KBM-7 (cell line): ENCODE measurements at places on chromosomes 16 and 17.

DNA sequence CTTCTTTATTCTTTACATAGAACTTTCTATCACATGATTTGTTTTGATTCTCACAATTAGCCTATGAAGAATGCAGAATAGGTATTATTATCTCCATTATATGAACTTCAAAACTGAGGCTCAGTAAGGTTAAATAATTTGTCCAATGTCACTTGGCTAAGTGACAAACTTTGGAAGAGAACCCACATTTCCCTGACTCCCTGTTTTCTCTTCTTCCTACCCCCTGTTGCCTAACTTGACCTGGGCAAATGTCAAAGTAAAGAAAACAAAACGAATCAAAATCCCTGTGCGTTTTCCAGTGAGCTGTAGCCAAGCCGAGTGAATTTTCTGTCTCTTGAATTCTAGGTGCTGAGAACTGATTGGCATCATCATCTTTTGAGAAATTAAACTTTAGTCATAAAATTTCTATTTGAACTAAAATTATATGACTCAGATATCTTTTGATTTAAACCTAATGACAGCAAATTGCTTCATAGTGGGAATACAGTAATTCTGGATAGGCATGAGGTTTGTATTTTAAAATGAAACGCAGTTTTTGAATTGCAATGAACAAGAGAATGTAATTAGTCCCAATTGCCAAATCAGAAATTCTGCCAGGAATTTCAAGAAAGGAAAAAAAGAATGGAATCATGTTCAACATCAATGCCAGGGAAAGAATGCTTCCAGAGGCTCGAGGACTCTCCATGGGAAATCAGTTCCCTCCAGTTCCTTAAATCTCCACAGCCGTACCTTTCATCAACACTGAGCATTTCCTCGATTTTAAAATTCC is 4.6 kb upstream of the NACA2 start:
- DNase-seq = no peak

DNA sequence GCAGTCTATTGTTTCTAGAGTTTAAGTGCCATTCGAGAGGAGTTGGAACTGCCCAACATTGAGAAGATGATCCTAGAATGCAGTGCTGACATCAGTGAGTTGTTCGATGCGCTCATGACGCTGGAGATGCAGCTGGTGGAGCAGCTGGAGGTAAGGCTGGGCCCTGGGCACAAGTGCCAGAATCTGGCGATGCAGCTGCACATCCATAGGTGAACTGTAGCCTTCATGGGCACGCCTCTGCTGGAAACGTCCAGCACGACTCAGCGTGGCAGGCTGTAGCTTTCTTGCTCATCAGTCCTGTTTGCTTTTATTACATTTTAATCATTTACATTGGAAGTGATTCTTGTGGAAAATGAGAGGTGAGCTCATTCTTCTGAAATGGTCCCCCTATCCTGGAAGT is 31.7 kb downstream of the DRC3 start:
- no peak for DNase-seq

DNA sequence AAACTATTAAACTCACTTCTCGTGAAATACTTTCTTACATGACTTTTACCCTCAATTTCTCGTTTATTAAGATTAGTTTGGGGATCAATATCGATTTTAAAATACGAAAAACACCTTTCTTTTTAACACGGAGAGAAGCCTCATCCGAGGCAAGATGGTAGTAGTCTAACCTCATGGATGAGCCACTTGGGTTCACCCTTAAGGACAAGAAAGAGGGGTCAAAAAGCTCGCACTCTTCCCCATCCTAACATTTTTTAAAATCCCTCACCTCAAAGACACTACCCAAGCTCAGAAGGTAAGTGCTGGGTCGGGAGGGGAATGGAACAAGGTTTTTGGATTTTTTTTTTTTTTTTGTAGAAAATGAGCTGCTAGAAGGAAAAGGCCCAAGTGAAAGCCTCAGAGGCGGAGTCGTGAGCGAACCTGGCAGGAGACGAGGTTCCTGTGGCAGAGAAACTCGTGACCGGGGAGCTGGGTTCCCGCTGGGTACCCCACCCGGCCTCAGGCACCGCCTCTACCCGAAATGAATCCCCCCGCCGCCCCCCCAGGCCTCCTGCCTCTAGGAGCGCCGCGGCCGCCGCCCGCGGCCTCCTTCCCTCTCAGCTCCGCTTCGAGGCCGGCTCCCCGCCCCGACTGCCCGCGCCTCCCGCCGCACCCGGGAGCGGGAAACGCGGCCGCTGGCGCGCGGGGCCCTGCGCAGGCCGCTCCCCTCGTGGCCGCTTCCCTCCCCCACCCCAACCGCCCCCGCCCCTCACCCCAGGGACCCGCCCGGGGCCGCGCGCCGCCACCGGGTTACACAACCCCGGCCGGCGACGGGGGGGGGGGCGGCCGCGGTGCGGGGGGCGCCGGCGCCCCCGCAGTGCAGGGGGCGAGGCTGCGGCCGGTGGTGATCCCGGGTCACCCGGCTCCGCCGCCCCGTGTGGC is 1.6 kb downstream of the NUFIP2 start:
- peak; percentile 57 for DNase-seq

- DNase-seq = no peak
Measured at GRCh38 chr16:79994418-79994817, 393.9 kb upstream of the MAF start.

GRCh38 chr16:64983963-64984362 is 137.9 kb downstream of the CDH11 start:
- DNase-seq = peak; percentile 18

DNA sequence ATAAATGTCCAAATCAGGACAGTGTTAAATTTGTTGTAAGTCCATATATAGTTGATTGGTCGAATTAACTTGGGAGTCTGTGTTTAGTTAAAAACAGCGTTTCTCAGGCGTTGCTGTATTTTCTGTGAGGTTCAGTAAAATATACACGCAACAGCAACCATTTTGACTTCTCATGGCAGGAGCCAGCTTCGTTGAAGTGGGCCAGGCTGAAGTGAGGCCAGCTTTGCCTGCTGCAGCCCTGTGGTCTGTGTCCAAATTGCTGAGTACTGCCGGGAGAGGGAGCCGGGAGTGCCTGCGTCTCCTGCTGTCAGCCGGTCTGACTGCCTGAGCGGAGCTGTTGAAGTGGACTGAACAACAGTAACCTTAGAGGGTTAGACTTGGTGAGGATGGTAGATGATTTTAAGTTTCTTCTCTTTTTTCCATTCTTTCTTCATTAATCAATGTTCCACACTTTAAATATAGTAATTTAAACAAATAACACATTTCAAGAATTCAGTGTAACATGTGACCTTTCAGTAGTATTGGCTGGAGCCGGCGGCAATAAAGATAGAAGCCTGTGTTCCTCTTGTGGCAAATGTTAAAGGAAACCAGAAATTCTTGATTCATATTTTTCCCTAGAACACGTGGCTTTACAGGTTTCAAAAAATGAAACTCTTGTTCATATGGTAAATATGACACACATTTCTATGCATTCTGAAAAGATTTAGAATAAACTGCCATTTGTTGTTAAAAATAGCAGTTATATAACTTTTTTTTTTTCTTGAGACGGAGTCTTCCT is 37.0 kb upstream of the ZNF750 start:
- no peak for DNase-seq

- peak; percentile 70 for DNase-seq
Measured at GRCh38 chr17:57747221-57748017, 2.3 kb upstream of the CCDC182 start.

DNA sequence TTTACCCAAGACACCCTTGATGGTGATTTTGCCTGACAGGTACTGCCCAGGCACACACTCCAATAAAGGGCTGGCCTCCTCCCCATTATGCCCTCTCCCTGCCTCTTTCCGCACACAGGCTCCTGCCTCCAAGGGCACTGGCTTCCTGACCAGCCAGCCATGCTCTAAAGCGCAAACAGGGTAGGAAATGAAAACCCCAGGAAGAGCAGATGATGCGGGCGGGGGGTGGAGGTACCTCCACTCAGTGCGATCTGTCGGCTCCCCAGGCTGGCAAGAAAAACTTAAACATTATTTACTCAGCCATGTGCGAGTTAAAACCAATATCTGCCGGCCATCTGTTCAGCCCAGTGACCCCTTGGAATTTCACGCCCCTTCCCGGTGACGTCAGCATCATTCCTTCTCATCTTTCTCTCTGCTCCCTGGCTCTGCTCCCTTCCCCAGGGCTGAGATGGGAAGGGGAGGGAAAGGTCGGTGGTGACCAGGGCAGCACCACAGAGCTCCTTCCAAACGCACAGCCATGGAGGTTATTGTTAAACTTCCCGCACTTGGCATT is 262.5 kb downstream of the CBLN1 start:
- DNase-seq = no peak

DNA sequence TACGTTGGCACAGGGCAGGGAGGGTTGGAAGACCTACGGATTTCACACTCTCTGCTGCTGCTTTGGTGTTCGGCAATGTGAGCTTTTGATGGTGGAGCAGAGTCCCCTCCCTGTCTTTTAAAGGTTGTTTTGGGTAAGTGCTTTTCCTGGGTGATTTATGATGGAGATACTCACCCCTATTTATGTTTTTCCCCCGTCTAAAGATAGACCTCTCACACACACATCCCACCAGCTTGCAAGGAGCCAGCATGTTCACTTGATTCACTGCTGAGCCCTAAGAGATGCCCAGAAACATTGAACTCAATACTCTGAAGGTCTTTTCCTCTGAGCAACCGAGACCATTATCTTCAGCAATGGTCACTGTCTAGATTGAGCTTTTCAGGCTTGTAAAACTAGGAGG is 8.3 kb downstream of the RBFOX1 start:
- no peak for DNase-seq

DNA sequence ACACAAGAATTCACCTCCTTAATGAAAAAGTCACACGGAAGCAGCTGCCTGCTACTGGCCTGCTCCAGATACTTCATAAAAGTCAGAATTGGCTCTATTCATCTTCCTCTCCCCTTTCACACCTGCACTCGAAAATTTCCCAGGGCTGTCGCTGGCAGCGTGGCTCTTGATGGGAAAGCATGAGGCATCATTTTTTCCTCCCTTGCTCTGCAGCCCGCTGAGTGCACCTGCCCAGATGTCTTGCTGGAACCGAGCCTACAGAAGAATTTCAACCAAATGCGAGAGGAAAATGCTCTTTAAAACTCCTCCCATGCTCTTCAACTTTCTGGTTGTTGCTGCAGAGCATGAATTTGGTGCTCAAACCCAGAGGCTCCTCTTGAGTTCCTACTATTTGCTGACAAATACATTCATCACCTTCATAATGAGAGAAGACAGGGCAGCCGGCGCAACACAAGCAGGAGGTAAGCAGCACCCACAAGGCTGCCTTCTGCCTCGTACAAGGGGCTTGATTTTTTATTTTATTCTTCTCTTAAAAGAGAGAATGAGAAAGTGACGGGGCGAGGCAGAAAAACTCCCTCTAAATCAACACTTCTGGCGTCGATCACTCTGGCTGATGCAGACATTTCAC is 146.8 kb downstream of the ZFHX3 start:
- DNase-seq = no peak

- no peak for DNase-seq
Measured at GRCh38 chr17:27256225-27257030, 37.5 kb upstream of the WSB1 start.

DNA sequence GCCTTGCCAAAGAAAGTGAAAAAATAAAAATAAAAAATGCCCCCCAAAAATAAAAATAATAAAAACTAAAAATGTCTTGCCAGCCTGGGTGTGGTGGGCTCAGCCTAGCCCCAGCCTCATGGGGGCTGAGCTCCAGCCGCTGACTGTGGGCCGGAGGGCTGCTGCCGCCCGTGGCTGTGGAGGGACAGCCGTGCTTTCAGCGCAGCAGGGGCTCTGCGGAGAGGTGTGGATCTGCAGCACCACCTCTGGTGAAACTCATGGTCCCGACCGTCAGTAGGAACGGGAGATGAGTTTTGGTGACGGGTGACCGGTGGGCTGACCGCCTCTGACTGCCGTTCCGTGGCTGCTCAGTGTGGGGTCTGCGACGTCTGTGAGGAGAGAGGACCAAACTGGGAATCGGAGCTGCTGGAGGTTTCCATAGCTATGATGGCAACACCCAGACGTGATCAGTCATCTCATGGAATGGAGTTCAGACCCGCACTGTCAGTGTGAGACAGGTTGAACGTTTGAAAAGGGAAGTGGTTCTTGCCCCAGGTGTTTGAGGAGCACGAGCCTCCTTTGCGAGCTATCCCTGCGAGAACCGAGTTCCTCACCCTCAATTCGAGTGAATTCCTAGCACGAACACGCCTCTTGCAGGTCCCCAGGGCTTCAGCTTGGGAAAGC is 12.0 kb upstream of the RPL13 start:
- DNase-seq = no peak

GRCh38 chr16:87382023-87382785 is 1.4 kb downstream of the FBXO31 start:
- DNase-seq = no peak

DNA sequence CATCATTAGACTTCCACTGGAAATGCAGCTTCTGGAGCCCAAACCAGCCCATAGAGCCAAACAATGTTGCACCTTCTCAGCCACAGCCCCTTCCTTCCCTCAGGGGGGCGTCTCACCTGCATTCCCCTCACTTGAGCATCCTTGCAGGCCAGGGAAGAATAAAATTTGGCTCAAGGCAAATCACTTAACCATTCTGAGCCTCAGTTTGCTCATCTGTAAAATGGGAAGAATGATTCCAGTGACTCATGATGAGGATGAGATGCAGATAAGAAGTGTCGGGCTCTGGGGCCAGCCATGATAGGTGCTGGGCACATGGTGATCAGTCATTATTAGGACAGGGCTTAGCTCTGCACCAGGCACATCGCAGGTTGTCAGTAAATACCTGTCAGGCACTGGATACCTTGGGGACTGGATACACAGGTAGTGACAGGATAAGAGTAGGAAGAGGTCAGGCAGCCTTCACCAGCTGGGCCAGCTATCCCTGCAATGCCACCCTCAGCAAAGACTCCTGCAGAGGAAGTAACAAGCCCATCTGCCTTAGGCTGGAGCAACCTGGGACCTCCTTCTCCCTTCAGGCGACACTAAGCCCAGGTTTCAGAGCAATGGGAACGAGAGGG is 208.0 kb upstream of the TNRC6C start:
- DNase-seq = no peak

- no peak for DNase-seq
Measured at GRCh38 chr16:86834451-86835035, 256.2 kb downstream of the FOXL1 start.

GRCh38 chr17:78110363-78111015 is 18.1 kb downstream of the TMC6 start:
- no peak for DNase-seq

GRCh38 chr17:80899402-80900268 is 92.0 kb upstream of the CHMP6 start:
- DNase-seq = peak; percentile 62

DNA sequence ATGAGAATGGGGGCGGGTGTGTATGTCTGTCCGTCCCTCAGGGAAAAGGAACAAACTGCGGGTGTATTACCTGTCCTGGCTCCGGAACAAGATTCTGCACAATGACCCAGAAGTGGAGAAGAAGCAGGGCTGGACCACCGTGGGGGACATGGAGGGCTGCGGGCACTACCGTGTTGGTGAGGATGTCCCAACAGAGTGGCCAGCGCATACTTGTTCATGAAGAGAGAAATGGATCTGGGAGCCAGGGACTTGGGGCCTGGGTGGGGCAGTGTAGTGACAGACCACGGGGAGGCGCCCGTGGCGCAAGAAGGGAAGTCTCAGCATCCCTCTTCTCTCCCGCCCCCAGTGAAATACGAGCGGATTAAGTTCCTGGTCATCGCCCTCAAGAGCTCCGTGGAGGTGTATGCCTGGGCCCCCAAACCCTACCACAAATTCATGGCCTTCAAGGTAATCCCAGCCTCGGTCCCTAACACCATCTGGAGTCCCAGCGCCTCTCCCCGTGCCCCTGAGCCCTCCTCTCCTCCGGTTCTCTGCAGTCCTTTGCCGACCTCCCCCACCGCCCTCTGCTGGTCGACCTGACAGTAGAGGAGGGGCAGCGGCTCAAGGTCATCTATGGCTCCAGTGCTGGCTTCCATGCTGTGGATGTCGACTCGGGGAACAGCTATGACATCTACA is 3.5 kb upstream of the C17orf107 start:
- no peak for DNase-seq
